ENCODE measurements at places on chromosomes 16 and 17.

DNA sequence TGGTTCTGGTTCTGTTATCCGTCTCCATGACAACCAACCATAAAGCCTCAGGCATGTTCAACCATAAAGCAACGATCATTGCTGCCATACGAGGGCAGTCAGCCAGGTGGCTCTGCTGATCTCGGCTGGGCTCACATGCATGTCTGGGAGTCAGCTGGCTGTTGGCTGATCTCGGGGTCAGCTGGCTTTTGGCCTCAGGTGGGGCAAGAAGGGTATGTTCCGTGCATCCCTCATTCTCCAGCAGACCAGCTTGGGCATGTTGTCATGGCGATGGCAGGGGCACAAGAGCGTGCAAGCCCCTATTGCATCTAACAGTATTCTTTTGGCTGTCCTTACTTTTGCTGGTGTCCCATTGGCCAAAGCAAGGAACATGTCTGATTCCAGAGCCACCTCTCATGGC lies 86.2 kb downstream of the ABCC6 start:
- no peak for DNase-seq

GRCh38 chr17:70478902-70479301 lies 309.6 kb downstream of the KCNJ2 start:
- no peak for DNase-seq

GRCh38 chr17:52410781-52411180 lies 252.3 kb upstream of the CA10 start:
- no peak for DNase-seq

DNA sequence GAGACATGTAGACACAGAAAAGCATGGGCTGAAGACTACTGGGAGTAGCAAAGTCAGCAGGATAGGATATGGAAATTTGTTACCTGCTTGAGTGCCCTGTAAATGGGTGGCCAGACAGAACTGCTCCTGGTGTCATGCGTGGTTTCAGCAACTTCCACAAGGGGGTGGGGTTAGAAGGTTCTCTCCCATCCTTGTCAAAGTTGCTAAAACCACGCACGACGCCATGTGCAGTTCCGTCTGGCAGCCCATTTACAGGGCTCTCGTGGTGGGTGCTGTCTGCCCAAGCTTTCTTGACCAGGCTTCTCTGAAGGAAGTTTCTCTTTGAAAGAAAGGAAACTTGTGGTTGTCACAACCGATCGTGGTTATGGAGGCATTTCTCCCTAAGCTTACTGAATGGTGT lies 6.9 kb upstream of the DBNDD1 start:
- peak; percentile 25 for DNase-seq

Measured in activated CD4-positive, alpha-beta T cell treated with anti-CD3 and anti-CD28 coated beads, Interleukin-10, Interleukin-2, amounts not matched to agents 100 ng/mL and 50 ng/mL, durations not matched to agents 16 hours and 8 hours (primary cell).